Aorta (tissue), 5 donors: ENCODE measurements at places on chromosomes 1 and 21. TPM values are rescaled to one million over a fixed set of nuclear protein-coding genes. Genes with fewer than 3 reads are reported as not detected.

The GSTM5 gene
- total RNA-seq, result 5.7 TPM

DNA sequence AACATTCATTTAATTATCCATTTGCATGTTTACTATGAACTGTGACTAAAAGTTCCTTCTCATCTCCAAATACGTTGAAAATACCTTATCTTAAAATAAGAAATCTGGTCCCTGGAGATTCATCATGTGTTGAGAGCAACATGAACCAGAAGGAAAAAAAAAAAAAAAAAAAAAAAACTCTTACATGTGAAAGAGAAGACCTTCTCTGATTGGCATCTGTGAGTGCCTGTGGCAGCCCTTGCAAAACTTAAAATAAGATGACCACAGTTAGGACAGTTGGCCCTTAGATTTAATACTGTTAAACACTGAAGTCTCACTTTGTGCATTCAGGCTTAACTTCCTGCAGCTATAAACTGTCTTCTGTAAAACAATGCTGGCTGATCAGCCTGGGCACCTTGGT, 1395.2 kb upstream of the ADGRL4 start:
- H3K27me3 ChIP-seq, result no peaks in the 10 kb centered on the region
- no peak overlapping the region for H3K27ac ChIP-seq
- no peak overlapping the region for H3K4me3 ChIP-seq
- no peaks in the 10 kb centered on the region for H3K4me1 ChIP-seq

DNA sequence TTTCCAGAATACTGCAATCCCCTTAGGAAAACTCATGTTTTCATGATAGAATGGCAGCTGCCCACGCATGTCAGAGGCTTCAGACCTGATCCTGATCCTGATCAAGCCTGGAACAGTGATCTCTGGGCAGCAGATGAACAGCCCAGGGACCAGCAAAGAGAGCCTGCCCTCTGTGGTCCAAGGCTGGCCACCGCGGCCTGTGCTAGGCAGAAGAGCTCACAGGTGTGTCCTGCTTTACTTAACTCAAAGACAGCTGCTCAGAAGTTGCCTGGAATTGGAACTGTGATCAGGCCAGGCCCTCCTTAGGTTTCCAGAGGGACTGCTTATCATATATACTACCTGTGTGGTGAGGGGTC, 21.2 kb upstream of the BCAR3 start:
- no peak for DNase-seq
- H3K27me3 ChIP-seq, result no peaks in the 10 kb centered on the region
- no peaks in the 10 kb centered on the region for H3K36me3 ChIP-seq
- H3K27ac ChIP-seq, result no peak overlapping the region

- H3K27ac ChIP-seq, result no peak overlapping the region
- H3K4me3 ChIP-seq, result no peak overlapping the region
- no peaks in the 10 kb centered on the region for H3K4me1 ChIP-seq
- DNase-seq, result no peak
- H3K36me3 ChIP-seq, result no peaks in the 10 kb centered on the region
These were observed 55.3 kb downstream of the ETS2 start for GRCh38 chr21:38861056-38861455.

DNA sequence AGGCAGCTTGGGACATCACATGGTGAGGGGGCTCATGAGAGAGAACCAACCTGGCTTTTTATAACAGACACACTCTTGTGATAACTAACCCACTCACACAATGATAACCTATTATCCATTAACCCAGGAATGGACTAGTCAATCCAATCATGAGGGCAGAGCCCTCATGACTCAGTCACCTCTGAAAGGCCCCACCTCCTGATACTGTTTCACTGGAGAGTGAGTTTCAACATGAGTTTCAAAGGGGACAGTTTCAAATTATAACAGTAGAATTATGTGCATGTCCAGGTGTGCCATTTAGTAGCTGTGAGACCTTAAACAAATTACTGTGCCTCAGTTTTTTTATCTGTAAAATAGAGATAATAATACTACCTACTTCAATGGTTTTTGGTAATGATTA, 47.6 kb upstream of the PPP2R5A start:
- no peaks in the 10 kb centered on the region for H3K36me3 ChIP-seq
- H3K4me3 ChIP-seq, result no peak overlapping the region
- no peaks in the 10 kb centered on the region for H3K27me3 ChIP-seq
- DNase-seq, result no peak
- no peaks in the 10 kb centered on the region for H3K4me1 ChIP-seq

DNA sequence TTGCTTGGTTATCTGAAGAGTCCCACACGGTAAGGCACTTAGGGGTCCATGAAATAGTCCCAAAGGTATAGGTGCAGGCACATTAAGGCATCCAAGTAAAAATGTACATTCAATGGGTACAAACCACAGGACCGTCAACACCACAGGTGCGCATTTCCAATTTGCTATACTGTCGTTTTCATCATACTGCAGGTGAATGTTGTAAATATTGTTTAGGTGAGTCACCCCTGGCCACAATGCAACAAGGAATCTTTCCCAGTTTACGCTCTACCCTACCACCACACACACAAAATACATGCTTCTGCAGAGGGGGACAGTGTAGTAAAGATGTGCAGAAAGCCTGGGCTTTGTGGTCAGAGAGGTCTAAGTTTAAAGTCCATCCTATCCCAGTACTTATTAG, 13.7 kb downstream of the CADM3 start:
- no peak overlapping the region for H3K27ac ChIP-seq
- no peaks in the 10 kb centered on the region for H3K4me1 ChIP-seq
- no peak for DNase-seq
- no peaks in the 10 kb centered on the region for H3K27me3 ChIP-seq

DNA sequence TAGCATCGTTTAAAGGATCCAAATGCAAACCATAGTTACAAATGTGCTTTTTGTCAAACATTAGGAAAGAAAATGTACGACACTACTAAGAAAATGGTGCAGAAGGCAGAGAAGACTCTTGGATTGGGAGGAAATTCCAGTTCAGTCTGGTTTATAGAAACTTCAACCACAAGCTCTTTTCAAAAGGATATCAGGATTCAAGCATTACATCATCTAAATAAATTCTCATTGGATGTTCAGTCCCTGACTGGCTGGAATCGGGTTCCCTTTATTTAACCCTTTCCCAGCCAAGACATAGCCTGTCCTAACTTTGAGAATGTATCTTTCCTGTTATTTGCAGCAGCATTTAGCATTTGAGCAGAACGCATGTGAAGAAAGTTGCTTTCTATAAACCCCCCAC, 184.6 kb downstream of the LMO4 start:
- H3K4me1 ChIP-seq, result no peaks in the 10 kb centered on the region
- H3K4me3 ChIP-seq, result no peak overlapping the region
- no peaks in the 10 kb centered on the region for H3K36me3 ChIP-seq

DNA sequence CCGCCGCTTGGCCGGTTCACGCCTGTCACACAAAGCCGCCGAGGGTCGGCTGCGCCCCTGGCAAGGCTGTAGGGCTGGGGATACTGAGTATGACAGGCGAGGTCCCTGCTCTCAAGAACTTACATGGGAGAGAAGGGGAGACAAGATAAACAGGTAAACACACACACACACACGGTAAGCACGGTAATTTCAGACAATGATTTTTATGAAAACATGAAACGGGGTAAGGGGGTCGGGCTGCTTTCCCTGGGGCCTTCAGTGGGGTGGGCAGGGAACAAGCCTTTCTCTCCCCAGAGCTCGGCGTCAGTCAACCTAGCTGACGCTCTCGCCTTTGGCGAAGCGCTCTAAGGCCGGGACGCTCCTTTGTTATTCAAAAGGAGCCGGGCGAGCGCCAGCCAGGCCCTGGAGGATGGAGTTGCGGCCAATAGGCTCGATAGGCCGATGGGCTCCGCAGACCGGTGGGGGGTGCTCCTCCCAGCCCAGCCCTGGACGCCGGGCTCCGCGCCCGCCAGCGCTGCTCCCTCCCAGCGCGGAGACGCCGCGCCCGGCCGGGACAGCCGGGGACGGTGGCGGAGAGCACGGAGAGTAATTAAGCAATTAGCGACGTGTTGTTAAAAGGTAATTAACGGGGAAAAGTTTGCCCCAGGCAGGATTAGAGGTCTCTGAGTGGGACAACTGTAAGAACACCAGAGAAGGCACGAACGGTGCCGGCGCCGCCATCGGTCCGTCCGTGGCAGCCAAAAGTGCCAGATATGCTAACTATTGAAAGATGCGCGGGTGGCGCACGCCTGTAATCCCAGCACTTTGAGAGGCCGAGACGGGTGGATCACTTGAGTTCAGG, 950 bp upstream of the INKA2 start:
- peak; percentile 82 for DNase-seq
- H3K27ac ChIP-seq, result peak overlapping the region; percentile 79
- H3K4me3 ChIP-seq, result peak overlapping the region; percentile 74
- no peaks in the 10 kb centered on the region for H3K4me1 ChIP-seq
- no peaks in the 10 kb centered on the region for H3K27me3 ChIP-seq
